ENCODE measurements at places on chromosomes 16 and 17. TPM values are rescaled to one million over a fixed set of nuclear protein-coding genes. Genes with fewer than 3 reads are reported as not detected.

DNA sequence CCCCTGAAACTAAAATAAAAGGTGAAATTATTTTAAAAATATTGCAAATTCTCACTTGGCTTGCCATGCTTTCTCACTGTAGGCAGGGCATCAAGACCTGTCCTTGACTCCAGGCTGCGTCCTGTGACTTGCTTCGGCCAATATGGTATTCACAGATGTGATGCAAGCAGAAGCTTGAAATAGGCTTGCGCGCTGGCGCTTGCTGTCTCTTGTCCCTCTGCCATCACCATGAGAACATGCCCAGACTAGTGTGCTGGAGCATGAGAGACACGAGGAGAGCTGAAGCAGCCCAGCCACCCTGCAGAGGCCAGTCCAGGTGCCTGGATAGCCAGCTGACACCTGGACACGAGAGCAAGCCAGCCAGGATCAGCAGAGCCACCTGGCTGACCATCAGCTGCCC, 21.8 kb upstream of the ZKSCAN2 start:
- no peak for DNase-seq

FBRS gene
- 15.5 TPM for polyA plus RNA-seq

OR4D1 gene
- polyA plus RNA-seq: not detected

CLEC18B gene
- 0.21 TPM for polyA plus RNA-seq

DNA sequence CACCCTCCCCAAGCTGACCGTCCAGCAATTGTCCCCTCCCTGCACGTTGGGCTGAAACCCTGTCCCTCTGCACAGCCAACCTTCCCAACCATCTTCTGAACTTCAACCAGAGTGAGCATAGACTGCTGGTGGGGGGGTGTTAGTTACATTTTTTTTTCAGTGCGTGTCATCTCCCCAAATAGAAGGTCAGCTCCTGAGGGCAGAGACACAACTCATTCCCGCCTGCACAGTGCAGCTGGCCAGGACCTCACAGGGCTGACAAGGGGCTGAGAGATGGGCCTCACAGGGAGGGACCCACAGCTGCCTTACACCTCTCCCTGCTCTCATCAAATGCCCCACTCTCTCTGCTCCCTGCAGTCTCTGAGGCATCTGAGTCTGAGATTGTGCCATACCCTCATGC, 8.4 kb downstream of the SRL start:
- no peak for DNase-seq

All from liver (tissue), 10 donors.